NCI-H187 treated with DMSO at 0.1 percent for 48 hours (cell line): ENCODE measurements at places on chromosomes 2 and 18.
A peak's percentile ranks its signal among the peaks of the same experiment; 100 is the strongest.

GRCh38 chr2:122670897-122671296 lies 915.4 kb downstream of the TSN start:
- DNase-seq, result peak; percentile 43

DNA sequence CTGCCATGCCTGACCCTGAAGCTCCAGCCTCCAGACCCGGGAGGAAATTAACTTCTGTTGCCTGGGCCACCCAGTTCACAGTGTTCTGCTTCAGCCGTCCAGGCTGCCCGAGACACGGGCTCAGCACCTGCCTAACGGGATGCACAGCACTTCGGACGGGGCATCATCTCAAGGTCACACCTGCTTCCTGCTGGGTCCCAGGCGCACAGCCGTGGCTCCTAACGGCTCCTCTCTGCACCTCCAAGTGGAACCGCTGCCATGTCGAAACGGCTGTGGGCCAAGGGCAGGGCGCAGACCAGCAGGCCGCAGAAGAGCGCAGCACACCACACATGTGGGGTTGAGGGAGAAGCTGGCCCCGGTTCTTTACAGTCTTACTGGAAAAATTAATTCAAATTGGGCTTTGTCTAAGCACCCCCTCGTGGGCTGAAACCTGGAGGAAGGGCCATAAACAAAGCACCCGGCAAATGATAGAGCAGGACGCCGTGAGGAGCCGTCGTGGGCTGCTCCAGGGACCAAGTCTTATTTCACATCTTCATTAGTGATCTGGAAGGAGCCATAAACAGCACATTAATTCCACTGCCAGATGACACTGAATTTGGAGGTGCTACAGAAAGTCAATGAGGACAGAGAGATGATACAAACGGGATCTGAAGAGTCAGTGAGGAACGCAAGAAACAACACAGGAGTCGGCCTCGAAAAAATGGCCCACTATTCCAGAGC lies 59.6 kb downstream of the EIPR1 start:
- no peak for DNase-seq

- DNase-seq, result no peak
Measured at GRCh38 chr18:48961547-48961946, 10.8 kb upstream of the SMAD7 start.

DNA sequence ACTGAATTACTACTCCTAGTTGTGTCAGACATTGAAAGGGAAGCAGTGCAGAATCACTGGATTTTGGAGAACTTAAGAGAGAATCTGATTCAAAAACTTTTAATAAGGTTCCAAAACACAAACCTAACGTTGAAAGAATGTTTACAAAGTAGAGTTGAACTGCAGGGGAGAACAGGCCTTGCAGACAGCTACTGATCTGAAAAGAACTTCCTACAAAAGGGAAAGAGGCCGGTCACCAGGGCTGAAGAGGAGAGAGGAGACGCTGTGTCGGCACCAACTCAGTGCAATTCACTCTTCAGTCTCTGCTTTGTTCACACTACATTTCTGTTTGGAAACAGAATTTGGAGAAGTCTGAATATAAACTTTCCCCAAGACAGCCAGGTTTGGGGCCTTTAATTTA lies 124.0 kb downstream of the GAREM1 start:
- no peak for DNase-seq

- no peak for DNase-seq
Measured at GRCh38 chr18:37861981-37862380, 296.4 kb upstream of the CELF4 start.

GRCh38 chr2:46193356-46193755 lies 103.9 kb upstream of the EPAS1 start:
- no peak for DNase-seq

DNA sequence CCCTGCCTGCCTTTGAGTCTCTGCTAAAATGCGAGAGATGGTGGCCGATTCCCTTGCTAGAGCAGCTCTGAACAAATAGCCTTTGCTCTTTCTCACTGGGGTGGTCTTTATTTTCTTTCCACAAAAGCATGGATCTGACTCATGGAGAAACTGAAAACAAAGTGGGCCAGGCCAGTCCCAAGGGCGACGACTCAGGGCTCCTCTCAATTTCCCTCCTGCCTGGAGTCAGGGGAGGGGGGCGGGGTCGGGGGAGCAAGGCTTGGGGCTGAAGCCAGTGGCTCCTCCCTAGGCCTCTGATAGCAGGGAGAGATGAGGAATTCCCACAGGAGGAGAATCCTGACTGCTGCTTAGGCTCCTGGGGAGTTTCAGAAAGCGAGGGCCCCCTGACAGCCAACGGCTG lies 17.1 kb upstream of the IL1R2 start:
- no peak for DNase-seq

GRCh38 chr18:76377359-76377756 lies 117.7 kb downstream of the ZNF516 start:
- no peak for DNase-seq

DNA sequence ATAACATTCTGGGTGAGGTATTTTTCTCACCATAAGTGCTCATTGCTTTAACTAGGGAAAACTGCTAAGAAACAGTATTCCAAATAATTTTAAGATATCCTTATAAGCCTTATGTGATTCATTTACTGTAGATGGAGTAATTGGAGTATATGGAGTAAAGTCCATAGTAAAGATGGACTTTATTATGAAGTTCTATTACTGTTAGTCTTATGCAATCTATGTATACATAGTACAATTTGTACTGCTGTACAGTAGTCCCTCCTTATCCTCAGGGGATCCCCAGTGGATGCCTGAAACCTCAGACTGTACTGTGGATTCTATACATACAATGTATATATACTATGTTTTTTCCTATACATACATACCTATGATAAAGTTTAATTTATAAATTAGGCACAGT lies 41.1 kb upstream of the OTX1 start:
- DNase-seq, result no peak

DNA sequence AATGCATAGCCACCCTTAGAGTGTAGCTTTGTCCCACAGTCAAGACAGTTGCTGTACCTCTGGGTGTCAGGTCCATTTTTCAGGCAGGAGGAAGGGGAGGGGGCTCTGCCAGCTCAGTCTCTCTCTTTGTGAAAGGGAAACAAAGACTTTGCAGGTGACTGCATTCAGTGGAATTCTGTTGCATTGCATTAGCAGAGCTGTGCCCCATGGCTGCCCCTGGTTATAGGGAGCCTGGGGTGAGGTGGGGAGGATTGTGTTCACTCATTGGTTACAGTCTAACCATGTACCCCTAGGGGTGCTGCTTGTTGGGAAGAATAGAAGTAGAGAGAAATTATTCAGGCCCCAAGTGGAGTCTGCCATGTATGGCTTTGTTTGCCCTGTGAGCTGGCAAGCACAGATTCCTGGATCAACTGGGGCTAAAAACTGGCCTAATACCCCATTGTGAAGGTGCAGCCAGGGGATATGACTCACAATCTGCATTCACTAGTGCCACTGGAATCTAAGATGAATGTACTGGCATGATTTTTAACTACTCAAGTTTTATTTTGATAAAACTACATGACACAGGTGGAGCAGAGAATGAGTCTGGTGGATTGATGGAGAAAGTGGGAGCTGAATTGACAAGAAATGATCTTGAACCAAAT lies 118.4 kb downstream of the SH3BP4 start:
- DNase-seq, result no peak

- no peak for DNase-seq
Measured at GRCh38 chr2:228768818-228769217, 502.3 kb downstream of the PID1 start.

GRCh38 chr2:14475994-14476393 lies 156.5 kb upstream of the LRATD1 start:
- DNase-seq, result no peak

DNA sequence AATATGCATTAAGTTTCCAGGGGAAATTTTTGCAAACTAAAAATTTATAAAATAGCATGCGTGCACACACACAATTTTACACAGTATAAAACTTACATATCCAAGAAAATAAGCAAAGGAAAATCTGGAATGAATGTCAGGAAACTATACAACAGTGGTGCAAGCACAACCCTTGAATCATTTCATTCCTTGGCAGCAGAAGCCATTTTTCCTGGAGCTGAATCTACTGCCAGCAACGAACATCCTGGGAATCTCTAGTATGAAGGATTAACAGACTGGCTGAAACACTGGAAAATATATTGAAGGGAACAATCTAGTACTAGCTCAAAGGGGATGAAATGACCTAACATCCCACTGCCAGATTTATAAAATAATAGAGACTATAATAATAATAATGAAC lies 235.3 kb downstream of the DYM start:
- DNase-seq, result no peak

DNA sequence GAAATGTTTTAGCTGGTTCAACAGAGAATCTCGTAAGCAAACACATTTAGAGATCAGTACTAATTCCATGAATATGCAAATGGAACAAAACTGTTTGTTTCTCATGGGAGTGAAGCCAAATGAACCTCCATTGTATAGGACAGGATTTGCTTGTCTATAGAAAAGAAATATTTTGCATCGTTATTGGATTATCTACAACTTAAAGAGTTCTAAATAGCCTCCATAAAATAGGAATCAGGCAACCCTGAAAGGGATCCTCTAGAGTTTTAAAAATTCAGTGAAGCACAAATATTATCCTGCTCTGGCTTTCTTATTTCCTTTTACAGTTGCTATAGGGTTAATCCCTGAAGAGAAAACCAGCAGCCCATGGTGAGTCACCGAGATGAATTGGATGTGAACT lies 378.4 kb upstream of the NRXN1 start:
- no peak for DNase-seq

DNA sequence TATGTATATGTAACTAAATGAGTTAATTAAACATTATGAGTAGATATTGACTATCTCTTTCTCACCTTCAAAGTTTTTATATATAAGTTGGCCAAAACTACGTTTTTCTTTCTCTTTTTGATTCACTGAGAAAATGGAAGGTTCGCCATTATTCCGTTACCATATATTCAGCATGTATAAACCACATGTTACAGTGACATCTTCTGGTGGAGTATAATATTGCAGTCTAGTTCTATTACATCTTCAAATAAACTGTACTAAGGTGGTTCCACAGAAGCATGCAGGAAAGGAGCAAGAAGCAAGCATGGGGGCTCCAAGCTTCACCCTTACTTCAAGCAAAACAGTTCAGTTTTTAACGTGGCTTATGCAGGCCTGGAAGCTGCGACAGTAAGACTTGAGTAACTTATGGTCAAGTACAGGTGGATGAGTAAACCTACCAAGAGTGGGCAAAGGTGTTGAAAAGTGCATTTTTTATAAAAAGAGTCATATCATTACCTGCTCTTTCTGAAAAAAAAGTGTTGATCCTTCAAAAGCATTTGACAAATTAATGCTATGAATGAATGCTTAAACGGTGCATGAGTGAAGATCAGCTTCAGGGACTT lies 129.8 kb upstream of the RAB6C start:
- DNase-seq, result peak; percentile 32

GRCh38 chr2:190079160-190079559 lies 16.6 kb upstream of the MSTN start:
- DNase-seq, result no peak

GRCh38 chr18:48859311-48860268 lies 91.2 kb downstream of the SMAD7 start:
- DNase-seq, result no peak

- DNase-seq, result peak; percentile 59
Measured at GRCh38 chr2:70084973-70085710, 2.1 kb upstream of the PCBP1 start.

GRCh38 chr2:7552825-7553570 lies 635.8 kb downstream of the RNF144A start:
- no peak for DNase-seq

- DNase-seq, result no peak
Measured at GRCh38 chr2:82690757-82691411, 1768.2 kb downstream of the SUCLG1 start.

- no peak for DNase-seq
Measured at GRCh38 chr2:9690252-9690651, 59.5 kb upstream of the YWHAQ start.

- DNase-seq, result no peak
Measured at GRCh38 chr2:240369801-240370585, 65.5 kb upstream of the GPC1 start.

GRCh38 chr18:50662177-50662576 lies 102.3 kb downstream of the MAPK4 start:
- peak; percentile 8 for DNase-seq

DNA sequence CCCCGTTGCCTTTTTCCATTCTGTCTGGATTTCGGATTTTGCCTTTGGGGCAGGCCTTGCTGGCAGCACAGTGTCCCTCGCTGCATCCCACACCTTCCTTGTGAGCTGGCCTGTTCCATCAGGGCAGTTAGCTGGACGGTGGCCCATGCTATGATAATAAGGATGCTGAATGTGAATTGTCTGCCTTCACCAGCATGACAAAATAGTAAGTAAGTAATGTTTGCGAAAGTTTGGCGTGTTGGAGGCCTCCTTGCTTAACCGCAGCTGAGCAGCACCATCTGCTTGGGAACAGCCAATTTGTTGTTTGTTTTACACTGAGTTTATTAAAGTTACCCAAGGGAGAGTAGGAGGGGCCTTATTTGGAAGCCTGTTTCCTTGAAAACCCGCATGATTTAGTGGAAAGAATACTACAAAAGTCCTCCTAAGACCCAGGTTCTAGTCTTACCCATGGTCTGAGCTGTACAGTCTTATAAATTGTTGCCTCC lies 469.7 kb upstream of the FANCL start:
- no peak for DNase-seq

- DNase-seq, result no peak
Measured at GRCh38 chr2:239236043-239236807, 164.6 kb downstream of the HDAC4 start.

GRCh38 chr2:46706264-46706983 lies 209.2 kb downstream of the MCFD2 start:
- no peak for DNase-seq

GRCh38 chr2:26870585-26871095 lies 22.7 kb downstream of the DPYSL5 start:
- no peak for DNase-seq

GRCh38 chr2:12819721-12820120 lies 103.0 kb downstream of the TRIB2 start:
- DNase-seq, result no peak

- no peak for DNase-seq
Measured at GRCh38 chr18:35467624-35468016, 30.1 kb downstream of the INO80C start.

DNA sequence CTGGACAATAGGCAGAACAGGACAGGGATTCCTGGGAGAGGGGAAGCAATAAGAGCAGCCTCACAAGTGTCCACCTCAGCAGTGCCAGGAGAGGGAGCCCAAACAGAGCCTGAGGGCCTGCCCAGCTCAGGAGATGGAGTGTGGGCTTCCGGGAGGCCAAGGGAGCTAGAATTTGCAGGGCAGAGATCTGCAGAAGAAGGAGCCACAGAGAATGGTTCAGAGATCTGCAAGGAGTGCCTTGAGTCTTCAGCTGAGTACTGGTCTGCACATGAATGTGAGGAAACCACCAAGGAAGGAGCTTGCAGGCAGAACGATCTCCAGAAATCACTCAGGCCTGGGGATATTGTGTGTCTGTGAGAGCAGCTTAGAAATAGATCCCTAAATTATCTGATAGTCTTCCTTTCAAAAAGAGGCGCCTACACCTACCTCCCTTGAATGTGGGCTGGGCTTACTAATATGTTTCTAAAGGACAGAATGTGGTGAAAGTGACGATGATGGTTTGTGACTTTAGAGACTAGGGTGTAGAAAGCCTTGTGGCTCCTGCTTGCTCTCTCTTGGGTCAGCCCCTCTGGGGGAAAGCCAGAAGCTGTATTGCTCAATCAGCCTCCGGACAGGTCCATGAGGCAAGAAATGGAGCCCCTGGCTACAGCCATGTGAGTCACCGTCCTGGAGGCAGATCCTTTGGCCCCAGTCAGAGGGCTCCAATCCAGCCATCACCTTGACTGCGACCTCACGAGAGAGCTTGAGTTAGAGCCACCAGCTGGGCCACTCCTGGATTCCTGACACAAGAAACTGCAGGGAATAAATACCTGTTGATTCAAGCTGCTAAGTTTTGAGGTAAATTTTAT lies 7.6 kb upstream of the LPIN1 start:
- no peak for DNase-seq
